Memory B cell (primary cell): ENCODE measurements at places on chromosomes 5 and 9.

DNA sequence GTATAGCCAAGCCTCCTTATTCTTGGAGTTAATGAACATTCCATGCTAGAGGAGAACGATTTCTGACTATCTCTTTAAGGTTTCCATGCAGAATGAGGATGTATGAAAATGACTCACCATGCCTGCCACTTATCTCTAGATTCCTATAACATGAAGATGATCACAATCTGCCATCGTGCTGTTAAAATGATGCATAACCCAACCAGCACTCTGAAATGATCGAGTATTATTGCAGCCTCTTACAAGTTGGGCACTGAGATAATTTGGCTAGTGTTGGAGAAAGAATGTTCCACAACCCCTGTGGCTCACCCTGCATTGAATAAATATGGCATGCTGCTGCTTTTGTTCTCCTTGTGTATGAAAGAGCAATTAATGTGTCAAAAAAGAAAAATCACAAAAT, 1143.6 kb upstream of the WWC1 start:
- no peak overlapping the region for H3K4me3 ChIP-seq
- H3K27ac ChIP-seq, result no peak overlapping the region
- no peak for DNase-seq
- no peaks in the 10 kb centered on the region for H3K4me1 ChIP-seq
- H3K27me3 ChIP-seq, result no peaks in the 10 kb centered on the region

DNA sequence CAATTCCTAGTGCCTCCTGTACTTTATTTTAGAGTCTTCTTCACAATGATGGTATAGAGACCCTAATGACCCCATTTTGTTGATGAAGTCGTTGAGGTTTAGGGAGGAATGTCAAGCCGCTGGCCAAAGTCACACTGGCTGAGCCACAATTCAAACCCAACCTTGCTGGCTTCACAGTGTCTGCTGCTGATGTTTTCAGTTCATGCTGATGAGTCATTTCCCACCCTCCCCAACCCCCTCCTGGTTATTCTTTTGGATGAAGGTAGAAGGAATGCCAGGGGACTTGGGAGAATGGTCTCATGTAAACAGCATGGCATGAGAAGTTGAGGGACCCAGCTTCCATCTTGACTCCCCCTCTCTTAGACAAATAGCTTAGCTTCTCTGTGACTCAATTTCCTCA, 68.6 kb downstream of the TMEM252 start:
- peaks cover 13% of the 10 kb centered on the region for H3K27me3 ChIP-seq
- no peak for DNase-seq
- no peak overlapping the region for H3K27ac ChIP-seq
- peaks cover 2% of the 10 kb centered on the region for H3K36me3 ChIP-seq

DNA sequence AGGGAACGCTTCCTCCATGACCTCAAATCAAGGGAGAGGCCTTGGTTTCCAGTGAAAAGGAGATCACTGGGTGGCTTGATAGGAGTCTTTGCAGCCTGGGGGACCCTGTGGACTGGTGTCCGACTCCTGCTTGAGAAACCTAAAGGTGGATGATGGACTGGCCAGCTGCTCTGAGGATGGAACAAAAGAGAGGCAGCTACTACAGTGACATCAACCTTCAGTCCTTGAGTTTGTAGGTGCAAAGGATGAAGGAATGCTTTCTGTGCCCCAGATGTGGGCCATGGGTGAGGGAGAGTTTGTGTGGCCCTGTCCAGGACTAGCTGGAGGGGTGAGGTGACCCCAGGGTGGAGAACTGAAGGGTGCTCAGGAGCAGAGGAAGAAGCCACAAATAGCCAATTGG, 114.4 kb upstream of the TBC1D2 start:
- H3K27ac ChIP-seq, result no peak overlapping the region
- no peaks in the 10 kb centered on the region for H3K4me1 ChIP-seq
- H3K27me3 ChIP-seq, result peaks cover 3% of the 10 kb centered on the region
- H3K4me3 ChIP-seq, result no peak overlapping the region

DNA sequence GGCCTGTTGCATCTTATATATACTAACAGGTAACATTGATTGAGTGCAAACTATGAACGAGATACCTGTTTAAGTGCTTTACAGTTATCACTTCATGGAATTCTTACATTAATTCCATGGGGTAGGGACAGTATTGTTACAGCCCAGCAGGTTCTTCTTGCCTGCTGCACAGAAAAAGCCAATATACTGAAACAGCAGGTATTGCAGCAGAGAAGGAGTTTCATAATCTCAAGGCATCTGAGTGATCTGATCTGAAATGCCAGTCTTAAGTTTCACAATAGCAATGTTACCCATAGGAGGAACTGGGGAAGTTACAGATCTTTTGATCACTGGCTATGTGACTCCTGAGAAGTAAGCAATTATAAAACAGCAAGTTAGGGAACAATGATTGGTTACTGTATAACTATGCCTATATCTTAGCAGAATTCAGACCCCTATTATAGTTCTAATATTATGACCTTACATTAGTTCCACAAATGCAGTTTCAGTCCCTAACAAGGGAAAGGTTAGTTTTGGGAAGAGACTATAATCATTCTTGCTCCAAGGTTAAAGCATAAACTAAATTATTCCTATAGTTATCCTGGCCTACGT, 126.5 kb upstream of the BNC2 start:
- no peaks in the 10 kb centered on the region for H3K4me1 ChIP-seq
- no peak overlapping the region for H3K4me3 ChIP-seq
- no peaks in the 10 kb centered on the region for H3K27me3 ChIP-seq

- no peaks in the 10 kb centered on the region for H3K27me3 ChIP-seq
- no peak overlapping the region for H3K4me3 ChIP-seq
- DNase-seq, result no peak
- no peaks in the 10 kb centered on the region for H3K36me3 ChIP-seq
Observed at GRCh38 chr9:115398313-115398650, 280.3 kb upstream of the TNC start.

GRCh38 chr5:119301210-119301609, 54.6 kb upstream of the TNFAIP8 start:
- H3K36me3 ChIP-seq, result peaks cover 20% of the 10 kb centered on the region
- DNase-seq, result no peak
- H3K4me1 ChIP-seq, result peaks cover 51% of the 10 kb centered on the region

DNA sequence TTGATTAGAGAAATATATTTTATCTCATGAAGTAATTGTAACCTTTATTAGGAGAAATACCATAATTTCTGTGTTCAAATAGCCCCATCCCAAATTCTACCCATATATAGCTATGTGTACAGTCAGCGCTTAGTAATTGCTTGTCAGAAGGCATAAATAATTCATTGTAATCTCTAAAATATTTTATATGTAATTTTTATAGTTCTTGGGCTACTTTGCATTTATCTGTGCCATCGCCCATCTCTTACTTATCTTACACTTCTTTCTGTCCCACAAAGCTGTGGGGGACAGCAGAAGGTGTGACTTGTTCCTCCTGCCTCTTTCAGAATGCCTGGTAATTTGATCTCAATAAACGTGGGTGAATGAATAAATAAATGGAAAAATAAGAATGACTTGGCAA, 5.5 kb downstream of the ADAMTSL1 start:
- H3K4me3 ChIP-seq, result no peak overlapping the region
- no peak for DNase-seq
- no peaks in the 10 kb centered on the region for H3K36me3 ChIP-seq

DNA sequence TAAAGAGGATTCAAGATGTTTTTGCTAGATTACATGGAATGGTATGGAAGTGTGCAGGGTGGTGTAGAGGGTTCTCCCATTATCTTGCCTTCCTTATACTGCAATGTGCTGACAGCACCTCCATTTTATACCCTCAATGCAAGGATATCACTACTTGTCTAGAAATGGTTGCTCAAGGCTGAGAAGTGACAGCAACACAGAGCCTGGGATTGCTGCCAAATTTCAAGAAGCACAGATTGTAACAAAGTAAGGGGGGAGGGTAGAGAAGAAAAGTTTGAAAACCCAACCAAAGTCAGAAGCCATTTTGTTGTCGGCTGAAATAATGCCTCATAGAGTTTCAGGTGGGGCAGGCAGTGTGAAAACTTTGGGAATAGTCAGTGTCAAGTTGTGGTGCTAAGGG, 29.8 kb downstream of the PCDHAC2 start:
- DNase-seq, result no peak
- H3K4me3 ChIP-seq, result no peak overlapping the region
- H3K36me3 ChIP-seq, result no peaks in the 10 kb centered on the region
- H3K27ac ChIP-seq, result no peak overlapping the region
- H3K4me1 ChIP-seq, result no peaks in the 10 kb centered on the region

GRCh38 chr9:87498811-87499360, 1.2 kb downstream of the DAPK1 start:
- H3K27me3 ChIP-seq, result peaks cover 13% of the 10 kb centered on the region
- no peaks in the 10 kb centered on the region for H3K36me3 ChIP-seq
- no peak overlapping the region for H3K27ac ChIP-seq
- no peak overlapping the region for H3K4me3 ChIP-seq
- DNase-seq, result no peak
- H3K4me1 ChIP-seq, result peaks cover 3% of the 10 kb centered on the region
